ENCODE measurements at places on chromosomes 4 and X.

DNA sequence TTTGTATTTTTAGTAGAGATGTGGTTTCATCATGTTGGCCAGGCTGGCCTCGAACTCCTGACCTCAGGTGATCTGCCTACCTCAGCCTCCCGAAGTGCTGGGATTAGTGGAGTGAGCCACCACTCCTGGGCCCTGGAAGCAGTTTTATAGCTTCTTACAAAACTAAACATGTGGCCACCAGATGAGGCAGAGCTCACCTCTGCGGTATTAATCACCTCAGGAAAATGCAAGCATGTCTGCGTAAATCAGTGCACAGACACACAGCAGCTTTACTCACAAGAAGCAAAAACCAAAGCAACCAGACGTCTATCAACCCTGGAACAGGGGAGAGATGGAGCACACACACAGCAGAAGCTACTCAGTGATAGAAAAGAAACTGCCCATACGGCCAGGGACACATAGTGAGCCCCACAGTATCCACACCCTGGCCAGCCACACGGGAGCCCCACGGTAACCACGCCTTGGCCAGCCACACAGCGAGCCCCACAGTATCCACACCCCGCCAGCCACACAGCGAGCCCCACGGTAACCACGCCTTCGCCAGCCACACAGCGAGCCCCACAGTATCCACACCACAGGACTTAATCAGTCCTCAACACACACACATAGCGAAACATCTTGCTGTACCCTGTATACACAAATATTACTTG lies 30.2 kb downstream of the PPP2R3B start:
- DNase-seq: no peak

DNA sequence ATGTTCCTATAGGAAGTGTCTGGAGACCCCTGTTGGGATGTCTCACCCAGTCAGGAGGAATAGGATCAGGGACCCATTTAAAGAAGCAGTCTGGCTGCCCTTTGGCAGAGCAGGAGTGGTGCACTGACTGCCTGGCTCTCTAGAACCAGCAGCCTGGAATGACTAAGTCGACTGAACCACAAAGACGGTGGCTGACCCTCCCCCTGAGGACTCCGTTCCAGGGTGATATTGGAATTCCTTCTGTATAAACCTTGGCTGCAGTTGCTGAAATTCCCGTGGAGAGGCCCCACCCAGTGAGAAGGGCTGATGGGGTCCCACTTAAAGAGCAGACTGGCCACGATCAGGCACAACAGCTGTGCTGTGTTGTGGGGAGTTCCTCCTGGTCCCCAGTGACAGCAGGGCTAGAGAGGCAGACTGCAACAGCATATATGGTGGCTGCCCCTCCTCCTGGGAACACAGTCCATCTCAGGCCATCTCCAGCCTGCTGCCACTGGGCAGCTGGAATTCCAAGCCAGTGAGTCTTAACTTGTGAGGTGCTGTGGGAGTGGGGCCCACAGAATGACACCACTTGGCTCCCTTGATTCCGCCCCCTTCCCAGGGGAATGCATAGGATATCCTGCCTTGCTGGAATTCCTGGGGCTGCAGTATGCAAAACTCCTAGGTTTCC lies 41.8 kb upstream of the RLIM start:
- no peak for DNase-seq

GRCh38 chrX:65866146-65866545 lies 173.7 kb downstream of the VSIG4 start:
- DNase-seq: no peak

GRCh38 chrX:50721764-50722521 lies 92.1 kb downstream of the SHROOM4 start:
- no peak for DNase-seq

- no peak for DNase-seq
These were observed 276.8 kb downstream of the SPOCK3 start for GRCh38 chr4:166957451-166957850.

DNA sequence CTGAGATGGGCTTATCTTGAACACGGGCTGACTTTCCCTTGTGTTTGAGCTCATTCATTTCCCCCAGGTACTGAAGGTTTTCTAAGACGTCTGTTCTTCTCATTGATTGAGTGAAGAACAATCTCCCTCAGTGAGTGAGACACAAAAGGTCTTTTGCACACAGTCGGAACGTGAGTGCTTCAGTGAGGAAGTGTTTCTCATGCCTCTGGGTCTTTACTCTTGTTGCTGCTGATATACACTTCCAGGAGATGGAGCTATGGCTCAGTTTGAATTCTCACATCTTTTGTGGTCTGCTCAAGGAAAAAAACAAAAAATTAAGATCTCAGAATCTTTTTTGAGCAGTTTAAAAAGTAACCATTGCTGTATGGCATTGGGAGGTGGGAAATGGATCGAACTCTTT lies 981.9 kb upstream of the TENM3 start:
- DNase-seq: no peak

GRCh38 chrX:19005909-19006308 lies 22.0 kb upstream of the PHKA2 start:
- DNase-seq: no peak

DNA sequence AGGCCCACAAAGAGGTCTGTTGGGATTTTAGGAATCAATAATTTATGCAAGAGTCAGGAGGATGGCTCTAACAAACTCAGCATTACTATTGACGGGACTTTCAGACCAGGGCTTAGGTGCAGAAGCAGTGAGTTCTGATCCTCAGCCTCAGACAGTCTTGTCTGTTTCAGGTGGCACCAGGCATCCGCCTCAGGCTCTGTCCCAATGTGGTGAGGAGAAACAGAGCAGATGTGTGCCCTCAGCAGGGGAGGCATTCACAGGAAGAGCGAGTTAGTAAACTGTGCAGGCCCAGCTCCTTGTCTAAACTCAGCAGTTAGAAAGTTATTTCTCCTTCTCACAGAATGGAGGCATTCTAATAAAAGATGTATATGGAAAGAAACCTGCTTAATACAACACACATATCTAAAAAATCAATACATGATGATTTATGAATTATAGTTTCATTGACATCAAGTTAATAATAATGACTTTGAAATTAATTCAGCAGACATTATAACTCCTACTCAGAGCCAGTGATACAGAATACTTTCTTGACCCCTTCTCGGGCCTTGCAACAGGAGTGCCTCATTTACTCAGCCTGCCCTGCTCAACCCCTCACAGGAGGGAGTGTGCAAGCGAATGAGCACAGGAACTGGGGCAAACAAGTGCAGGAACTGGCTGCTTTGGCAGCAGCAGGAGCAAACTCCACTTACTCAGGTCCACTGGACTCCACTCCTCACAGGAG lies 202.8 kb upstream of the SMIM31 start:
- DNase-seq: no peak

All from left lobe of liver (tissue), 2 donors.